ENCODE measurements at places on chromosomes 5 and 9. TPM values are rescaled to one million over a fixed set of nuclear protein-coding genes. Genes with fewer than 3 reads are reported as not detected.

DNA sequence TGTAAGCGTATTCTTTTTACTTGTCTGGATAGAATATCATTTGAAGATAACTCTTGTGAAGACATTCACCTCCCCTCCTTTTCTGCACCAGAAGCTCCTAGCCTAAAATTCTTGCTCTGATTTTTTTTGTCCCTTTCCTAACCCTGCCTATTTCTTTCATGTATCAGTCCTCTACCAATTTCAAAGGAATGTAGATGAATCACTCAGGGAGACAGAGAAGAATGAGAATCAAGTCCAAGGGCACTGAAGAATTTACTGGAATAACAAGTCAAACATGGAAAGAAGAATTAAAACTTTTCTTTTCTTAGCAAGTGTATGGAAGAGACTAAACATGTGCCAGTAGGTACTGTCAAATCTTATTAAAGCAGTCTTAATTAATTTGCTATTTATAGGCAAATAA, 618.7 kb downstream of the DNAH5 start:
- no peak for DNase-seq

GRCh38 chr5:154209591-154210081, 19.1 kb downstream of the GALNT10 start:
- DNase-seq, result no peak

DNA sequence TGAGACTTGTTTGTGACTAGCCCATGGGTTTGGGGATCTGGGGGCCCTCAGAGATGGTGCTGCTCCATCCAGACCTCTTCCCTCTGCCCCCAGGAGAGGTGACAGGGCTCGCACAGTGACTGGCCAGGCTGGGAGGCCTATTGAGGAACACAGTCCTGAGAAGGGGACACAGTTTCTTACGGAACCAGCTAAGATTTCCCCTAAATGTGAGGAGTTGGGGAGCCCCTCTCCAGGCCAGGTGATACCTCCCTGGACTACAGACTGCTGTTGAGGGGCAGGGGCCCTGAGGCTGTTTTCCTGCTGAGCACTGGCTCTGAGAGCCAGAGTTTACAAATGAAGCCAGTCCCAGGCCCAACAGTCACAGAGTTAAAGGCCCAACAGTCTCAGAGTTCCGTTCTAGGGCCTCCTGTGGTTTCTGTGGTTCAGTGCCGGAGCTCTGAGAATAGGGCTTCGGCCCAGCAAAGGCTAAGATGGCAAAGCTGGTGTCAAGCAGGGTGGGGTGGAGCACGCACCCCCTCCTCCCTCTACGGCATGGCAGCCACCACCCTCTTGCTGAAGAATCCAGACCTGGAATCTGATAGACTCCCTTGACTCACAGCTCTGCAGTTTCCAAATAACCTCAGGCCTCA, 1.1 kb upstream of the SEMA4D start:
- peak; percentile 87 for DNase-seq

GRCh38 chr5:157130925-157131324, 11.7 kb downstream of the MED7 start:
- DNase-seq, result no peak

Gene FOXD4
- total RNA-seq, result 0.49 TPM

- no peak for DNase-seq
These were observed 74.4 kb downstream of the FAM174A start for GRCh38 chr5:100609594-100609993.

Gene GABRB2
- not detected for total RNA-seq

GRCh38 chr5:34627794-34628193, 28.3 kb upstream of the RAI14 start:
- DNase-seq, result no peak

Gene ACOT12
- total RNA-seq, result not detected

DNA sequence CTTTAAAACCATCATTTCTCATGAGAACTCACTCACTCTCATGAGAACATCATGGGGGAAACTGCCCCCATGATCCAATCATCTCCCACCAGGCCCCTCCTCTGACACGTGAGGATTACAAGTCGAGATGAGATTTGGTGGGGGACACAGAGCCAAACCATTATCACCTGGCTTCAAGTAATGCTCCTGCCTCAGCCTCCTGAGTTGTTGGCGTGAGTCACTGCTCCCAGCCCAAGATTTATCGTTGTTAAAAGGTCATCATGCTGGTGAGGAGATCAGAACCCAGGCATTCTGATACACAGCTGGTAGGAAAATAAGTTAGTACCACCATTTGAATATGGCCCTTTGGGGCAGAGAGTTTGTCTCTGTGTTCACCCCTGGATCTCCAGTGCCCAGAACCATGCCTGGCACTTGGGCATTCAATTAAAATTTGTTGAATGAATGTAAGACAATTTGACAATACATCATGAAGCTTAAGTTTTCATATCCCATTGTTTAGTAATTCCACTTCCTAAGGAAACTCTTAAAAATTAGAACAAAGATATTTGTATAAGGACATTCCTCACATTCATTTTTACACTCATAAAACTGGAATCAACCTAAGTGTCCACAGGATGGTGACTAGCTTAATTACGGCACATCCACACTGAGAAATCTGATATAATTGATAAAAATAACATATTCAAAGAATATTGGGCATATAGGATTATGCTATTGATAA, 58.0 kb upstream of the COL15A1 start:
- DNase-seq, result no peak

GRCh38 chr9:134127065-134127580, 8.8 kb upstream of the WDR5 start:
- DNase-seq, result no peak
